Activated CD8-positive, alpha-beta memory T cell treated with anti-CD3 and anti-CD28 coated beads, Interleukin-2, amount 50 U/mL, for 4 hours (primary cell): ENCODE measurements at places on chromosomes 1 and 21.

DNA sequence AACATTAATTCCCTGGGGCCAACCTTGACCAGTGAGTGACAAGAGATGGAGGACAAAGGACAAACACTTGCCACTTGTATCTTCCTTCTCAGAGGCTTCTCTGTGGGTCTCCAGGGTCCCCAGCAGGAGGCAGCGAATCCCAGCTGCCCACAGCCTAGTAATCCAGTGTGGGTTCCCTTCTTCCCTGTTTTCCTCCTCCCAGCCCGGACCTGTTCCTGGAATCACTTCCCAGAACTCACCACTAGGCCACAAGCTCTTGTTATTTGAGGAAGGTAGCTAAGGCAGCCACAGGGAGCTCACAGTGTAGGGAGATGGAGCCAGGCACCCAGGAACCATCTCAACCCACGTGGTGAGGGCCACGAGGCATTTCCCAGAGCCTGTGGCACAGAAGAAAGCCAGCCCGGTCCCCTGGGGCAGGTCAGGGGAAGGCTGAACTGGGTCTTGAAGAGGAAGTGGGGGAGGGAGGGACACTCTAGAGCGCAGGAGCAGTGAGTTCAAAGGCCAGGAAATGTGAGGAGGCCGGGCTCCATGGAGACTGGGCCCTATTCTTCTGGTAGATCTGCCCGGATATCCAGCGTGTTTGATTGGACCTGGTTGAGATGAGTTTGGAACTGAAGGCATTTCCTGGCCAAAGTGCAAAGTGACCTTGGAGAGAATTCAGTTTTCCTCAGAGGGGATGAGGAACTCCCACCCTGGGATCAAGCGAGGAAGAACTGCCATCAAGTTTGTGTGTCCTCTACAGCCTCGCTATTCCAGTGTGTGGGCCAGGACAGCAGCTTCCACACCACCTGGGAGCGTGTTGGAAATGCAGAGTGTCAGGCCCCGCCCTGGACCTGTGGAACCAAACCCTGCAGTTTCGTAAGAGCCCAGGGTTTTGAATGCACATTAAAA is 20.3 kb upstream of the C2CD2 start:
- DNase-seq: peak; percentile 9

DNA sequence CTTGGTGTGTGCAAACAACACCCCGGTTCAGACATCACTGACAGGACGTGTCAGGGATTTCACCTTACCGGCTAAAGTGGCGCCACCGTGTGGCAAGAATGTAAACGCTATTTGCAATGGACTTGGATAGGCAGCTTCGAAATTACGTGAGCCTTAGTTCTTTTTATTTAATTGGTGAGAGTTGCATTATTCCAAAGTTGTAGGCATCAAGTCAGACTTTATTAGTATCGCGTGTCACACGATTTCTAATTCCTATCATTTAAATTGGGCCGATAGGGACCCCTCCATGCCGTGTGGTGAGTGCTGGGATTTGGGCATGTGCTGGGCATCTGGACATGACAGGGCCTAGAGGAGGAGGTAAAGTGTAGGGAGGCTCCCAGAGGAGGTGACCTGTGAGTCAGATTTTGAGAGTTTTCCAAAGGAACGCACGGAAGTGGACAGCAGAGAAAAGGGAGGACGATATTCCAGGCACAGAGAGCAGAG is 14.5 kb upstream of the CPT2 start:
- peak; percentile 81 for DNase-seq

GRCh38 chr1:187577610-187578009 is 748.9 kb downstream of the PLA2G4A start:
- no peak for DNase-seq

- DNase-seq: peak; percentile 33
Observed at GRCh38 chr1:156859523-156860112, 701 bp upstream of the INSRR start.

DNA sequence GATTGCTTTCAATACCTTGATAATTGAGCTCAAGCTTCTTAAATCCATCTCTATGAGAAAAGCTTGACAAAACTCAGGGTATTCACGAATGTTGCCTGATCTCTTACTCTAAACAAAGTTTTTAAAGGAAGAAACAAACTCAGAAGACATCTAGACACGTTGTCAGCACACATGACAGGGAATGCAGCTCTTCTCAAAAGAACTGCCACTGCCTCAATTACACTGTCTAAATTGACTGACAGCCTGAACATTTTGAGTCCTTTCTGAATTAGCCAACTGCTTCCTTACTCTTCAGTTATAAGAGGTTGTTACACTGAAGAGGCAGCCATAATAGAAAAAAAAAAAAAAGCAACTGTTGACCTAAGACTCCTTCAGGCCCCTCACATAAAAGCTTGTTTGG is 1646.7 kb upstream of the B3GALT2 start:
- DNase-seq: no peak

GRCh38 chr1:22508329-22508728 is 55.0 kb upstream of the EPHA8 start:
- DNase-seq: no peak

- no peak for DNase-seq
Observed at GRCh38 chr1:8821084-8821483, 3.6 kb upstream of the RERE start.

GRCh38 chr1:36304970-36305914 is 926 bp upstream of the SH3D21 start:
- no peak for DNase-seq

GRCh38 chr1:80767711-80768110 is 1033.0 kb upstream of the ADGRL2 start:
- DNase-seq: no peak

- DNase-seq: no peak
Observed at GRCh38 chr1:240663169-240663879, 51.4 kb upstream of the GREM2 start.

GRCh38 chr21:42310411-42311001 is 4.7 kb downstream of the TFF3 start:
- DNase-seq: no peak

DNA sequence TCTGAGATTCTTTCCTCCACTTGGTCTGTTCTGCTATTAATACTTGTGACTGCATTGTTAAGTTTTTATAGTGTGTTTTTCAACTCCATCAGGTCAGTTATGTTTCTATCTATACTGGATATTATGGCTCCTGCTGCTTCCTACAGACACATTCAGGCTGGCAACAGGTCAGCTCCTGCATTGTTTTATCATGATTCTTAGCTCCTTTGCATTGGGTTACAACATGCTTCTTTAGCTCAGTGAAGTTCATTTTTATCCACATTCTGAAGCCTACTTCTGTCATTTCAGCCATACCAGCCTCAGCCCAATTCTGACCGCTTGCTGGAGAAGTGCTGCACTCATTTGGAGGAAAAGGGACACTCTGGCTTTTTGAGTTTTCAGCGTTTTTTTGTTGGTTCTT is 37.3 kb upstream of the F3 start:
- no peak for DNase-seq

DNA sequence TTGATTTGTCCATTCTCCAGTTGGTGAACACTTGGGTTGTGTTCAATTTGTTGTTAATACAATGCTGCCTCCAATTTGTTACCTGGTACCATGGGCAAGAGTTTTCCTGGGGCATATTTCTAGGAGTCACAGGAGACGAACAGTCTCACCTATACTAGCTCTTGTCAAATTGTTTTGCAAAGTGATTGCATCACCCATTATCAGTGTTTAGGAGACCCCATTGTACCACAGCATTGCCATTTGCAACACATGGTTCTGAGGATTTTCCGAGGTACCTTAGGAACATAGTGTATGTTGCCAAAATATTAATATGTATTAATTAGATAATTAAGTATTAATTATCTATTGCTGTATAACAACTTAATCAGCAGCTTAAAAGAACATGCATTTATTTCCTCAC is 97.8 kb downstream of the LPAR3 start:
- no peak for DNase-seq

DNA sequence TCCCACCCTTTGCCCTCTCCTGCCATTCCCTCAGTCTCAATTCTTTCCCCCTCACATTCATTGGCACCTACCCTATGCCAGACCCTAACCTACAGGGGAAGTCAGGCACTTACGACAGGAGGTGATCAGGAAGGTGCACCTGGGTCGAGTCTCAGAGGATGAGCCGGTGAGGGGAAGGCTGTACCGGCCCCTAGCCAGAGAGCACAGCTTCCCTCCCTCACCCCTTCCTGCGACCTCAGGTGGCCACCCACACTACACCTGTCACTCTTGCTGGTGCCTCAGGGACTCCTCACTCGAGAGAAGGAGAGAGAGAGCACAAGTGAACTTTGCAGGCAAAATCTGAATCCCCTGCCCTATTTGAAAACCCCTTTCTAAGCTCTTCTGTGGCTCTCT is 1.7 kb upstream of the MYOM3 start:
- no peak for DNase-seq

DNA sequence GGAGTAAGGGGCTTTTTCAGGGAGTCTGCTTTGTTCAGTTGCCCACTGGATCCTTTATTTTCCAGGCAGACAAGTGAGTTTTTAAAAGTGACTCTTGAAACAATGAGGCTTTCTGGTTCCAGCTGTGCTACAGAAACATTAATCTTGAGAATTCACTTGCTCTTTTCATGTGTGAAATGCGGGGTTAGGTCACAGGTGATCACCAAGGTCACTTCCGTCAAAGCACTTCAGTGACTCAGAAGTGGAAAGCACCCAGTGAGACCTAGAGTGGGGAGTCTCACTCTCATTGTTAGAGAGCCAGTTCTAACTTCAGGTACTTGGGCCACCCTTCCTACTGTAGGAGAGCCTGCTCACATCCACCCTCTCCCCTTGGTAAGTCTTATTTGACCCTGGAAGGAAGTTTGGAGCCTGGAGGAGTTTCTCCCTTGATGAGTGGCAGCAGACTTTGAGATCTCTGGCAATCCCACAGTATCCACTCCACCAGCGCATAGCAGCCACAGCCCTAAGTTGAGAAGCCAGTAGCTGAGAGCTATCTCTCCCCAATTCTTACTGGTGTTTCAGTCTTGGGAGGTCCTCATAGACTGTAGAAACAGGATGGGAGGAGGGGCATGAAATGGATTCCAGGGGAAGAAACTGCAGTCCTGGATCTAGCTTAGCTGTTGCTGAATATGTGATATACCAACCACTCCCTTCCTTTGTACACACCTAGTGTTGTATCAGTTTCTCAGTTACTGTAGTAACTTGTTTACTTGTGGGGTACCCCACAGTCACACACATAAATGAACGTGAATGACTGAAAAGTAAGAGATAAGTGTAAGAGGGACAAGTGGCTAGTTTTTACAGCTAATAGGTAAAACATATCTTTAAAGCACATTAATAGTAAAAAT is 3.1 kb downstream of the TACSTD2 start:
- peak; percentile 15 for DNase-seq

DNA sequence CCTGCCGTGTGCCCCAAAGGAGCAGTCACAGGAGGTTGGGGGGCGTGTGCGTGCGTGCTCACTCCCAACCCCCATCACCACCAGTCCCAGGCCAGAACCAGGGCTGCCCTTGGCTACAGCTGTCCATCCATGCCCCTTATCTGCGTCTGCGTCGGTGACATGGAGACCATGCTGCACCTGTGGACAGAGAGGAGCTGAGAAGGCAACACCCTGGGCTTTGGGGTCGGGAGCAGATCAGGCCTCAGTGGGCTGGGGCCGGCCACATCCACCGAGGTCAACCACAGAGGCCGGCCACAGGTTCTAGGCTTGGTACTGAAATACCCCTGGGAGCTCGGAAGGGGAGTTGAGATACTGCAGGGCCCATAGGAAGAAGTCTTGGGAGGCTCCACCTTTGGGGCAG is 23.5 kb downstream of the COL6A1 start:
- no peak for DNase-seq

GRCh38 chr1:71649608-71650007 is 568.8 kb upstream of the ZRANB2 start:
- no peak for DNase-seq

- no peak for DNase-seq
Observed at GRCh38 chr1:215605011-215605621, 38.0 kb downstream of the KCTD3 start.

GRCh38 chr1:180696361-180696760 is 64.5 kb downstream of the XPR1 start:
- DNase-seq: no peak

- DNase-seq: no peak
Observed at GRCh38 chr1:156559086-156559796, 13.1 kb downstream of the IQGAP3 start.

GRCh38 chr1:78102082-78102481 is 56.3 kb downstream of the GIPC2 start:
- no peak for DNase-seq

DNA sequence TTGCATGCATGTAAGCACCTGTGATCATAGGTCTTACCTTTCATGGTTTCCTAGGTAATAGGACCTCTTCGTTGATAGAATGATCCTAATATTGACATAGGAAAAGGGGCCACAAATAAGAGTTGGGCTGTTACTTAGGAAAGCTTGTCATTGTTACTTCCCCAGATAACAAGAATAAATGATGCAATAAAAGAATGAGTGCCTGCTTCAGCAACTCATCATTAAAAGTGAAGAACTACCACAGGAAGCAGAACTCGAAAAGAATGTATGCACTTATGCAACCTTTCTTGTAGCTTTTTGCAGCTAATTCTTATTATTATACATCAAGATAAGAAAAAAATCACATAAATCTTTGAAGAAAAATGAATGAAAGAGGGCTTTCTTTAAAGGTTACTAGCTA is 548.6 kb downstream of the LTN1 start:
- no peak for DNase-seq

- DNase-seq: no peak
Observed at GRCh38 chr1:183841550-183841949, 36.6 kb downstream of the RGL1 start.
